SJSA1 (cell line): ENCODE measurements at places on chromosomes 13 and 19.

GRCh38 chr19:4326837-4327251, 11.8 kb downstream of the STAP2 start:
- no peak for DNase-seq

DNA sequence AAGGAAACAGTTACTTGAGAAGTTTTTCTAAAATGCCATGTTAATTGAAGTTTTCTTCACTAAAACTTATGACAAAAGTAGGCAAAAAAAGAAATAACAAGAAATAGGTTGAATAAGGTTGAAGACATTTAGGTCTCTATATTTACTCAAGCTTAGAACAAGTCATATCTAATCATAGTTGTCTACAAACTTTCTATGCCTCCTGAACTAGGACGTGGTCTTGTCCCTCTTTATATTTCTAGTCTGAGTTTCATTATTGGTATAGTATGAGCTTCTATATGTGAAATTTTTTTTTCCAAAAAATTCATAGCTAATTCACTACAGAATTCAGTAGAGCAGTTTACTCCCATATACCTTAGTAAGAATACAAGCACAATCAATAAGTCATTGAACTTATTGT, 836.4 kb downstream of the SLITRK6 start:
- DNase-seq, result no peak

DNA sequence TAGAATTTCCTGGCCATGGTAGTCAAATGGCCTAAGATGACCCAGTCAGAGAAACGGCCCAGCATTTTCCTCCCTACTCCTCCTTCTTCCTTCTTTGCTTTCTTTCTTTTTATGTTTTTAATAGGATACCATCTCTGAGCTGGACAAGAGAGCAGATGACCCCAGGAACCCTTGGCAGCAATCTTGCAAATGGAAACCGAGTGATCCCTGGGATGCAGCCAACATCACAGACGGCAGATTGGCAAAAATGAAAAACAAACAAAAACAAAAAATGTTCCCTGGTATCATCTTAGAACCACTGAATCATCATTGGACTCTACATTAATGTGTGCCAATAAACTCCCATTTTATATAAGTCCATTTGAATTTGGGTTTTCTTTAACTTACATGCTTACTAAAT, 424.4 kb downstream of the FGF14 start:
- no peak for DNase-seq

DNA sequence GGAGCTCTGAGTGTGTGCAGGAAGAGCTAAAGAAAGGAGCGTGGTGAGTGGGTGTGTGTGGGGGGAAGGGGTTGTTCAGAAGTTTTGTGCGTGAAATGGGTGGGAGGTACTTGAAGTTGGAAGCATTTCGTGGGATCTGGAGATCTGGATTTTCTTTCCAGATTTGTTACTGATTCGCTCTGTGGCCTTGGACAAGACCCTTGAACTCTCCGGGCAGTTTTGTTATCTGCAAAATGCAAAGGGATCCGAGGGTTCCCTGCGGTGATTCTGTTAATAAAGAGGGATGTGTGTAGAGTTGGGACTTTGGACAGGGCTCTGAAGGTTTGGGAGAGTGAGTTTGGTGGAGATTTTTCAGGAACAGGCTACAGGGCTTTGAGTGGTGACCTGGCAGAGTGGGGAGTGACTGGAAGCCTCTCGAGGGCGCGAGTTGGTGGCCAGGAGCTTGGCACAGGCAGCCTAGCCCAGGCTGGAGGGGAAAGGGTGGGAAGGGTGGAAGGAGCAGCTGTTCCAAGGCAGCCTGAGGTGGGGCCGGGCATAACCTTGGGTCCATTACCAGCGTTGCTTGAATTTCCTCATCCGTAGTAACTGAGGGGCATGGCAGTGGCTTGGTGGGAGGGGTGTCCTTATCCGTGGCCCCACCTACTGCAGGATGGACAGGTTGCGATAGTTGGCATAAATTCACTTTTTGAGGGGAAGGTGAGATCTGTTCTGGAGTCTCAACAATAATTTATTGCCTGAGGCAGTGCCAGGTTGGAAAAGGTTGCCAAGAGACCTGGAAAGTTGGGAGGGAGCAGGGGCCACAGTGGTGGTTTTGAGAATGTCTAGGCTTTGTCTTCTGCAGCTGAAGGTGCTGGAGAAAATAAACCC, 2.1 kb downstream of the ACTN4 start:
- DNase-seq, result no peak

DNA sequence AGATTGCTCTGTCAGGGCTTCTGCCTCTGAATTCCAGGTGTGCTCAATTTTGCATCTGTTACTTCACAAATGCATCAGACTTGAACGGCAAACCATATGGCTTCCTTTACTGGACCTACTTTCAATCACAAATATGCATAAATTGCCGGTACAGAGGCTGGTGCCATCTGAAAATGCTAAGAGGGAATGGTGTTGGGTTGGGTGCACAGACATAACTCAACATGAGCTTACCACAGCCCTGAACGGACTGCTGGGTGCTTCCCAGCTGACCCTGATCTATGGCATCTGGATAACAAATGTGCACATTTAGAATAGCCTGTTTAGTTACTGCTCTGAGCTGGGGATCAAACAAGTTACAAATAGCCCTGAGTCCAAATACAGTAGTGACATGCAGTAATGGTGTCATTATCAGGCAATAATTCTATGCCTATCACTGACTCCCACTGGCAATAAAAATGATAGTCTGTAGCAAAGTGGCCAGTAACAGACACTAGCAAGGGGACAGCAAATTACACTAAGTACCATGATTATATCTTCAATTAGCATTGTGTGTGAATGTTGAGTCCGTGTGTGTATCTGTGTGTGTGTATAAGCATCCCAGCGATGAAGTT, 927.3 kb downstream of the DIAPH3 start:
- no peak for DNase-seq
